HuH-7 (cell line): ENCODE measurements at places on chromosomes 5 and 9.

GRCh38 chr5:132019337-132019736 is 7.9 kb upstream of the ACSL6 start:
- no peak for DNase-seq

GRCh38 chr5:157818368-157818767 is 40.6 kb downstream of the CLINT1 start:
- no peak for DNase-seq

DNA sequence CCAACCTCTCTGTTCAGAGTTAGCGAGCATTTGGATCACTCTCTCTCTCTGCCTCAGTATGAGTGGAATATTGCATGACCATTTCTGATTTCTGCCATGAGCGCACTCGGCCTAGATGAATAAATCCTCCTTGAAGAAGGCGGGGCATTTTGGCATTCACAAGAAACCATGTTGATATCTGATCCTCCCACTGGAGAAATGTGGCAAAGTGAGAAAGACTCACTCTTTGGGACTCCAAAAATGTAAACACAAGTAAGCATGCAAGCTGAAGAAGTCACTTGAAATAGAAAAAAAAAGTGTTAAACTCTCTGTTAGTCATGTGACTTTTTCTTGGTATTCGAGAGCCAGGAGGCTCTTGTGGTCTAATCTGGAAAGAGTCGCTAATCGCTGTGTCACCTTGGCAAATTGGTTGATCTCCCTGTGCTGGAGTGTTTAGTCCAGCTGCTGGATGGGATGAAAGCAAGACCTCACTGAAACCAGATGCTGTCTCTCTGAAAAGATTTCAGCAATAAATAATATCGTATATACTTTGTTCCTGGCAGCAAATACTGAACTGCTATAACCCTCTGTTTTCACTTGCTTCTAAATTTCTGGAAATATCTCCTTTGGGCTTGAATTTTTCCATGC is 95.5 kb downstream of the GHR start:
- no peak for DNase-seq

DNA sequence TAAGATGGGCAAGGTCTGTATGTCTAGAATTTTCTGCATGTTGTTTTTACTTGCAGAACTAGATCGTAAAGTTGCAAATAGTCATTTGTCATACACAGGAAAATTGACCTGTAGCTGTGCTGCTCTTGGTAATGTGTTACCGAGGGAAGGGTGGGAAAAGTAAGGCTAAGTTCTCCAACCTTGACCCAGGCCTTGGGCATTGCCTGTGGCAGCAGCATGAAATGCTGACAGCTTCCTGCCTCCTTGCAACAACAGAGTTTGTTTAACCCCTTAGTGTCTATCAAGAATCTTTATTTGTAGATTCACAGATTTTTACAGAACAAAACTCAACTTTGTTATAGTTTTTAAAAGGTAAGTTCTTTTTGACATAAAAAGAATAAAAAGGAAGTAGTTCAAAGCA is 48.3 kb downstream of the ERCC6L2 start:
- no peak for DNase-seq
